Upper lobe of right lung (tissue), 1 donor: ENCODE measurements at places on chromosomes 7 and 10. TPM values are rescaled to one million over a fixed set of nuclear protein-coding genes. Genes with fewer than 3 reads are reported as not detected.

CLCN1 gene
- not detected for total RNA-seq

KCND2 gene
- 0.61 TPM for total RNA-seq

NEBL gene
- total RNA-seq = 106 TPM

PRSS37 gene
- total RNA-seq = not detected

BLNK gene
- 8.8 TPM for total RNA-seq

RARRES2 gene
- total RNA-seq = 259 TPM

STEAP1 gene
- 5.7 TPM for total RNA-seq

C10orf62 gene
- total RNA-seq = not detected

CRPPA gene
- 2.9 TPM for total RNA-seq

PIK3CG gene
- total RNA-seq = 15.7 TPM

CFAP58 gene
- total RNA-seq = 0.14 TPM

BMPER gene
- total RNA-seq = 10.0 TPM

ASCC1 gene
- total RNA-seq = 27.4 TPM

NME8 gene
- 2.1 TPM for total RNA-seq

VPS50 gene
- 30.2 TPM for total RNA-seq

SLC26A3 gene
- not detected for total RNA-seq

TNS3 gene
- 168 TPM for total RNA-seq

ZNF398 gene
- total RNA-seq = 14.5 TPM

VKORC1L1 gene
- total RNA-seq = 45.2 TPM
